Islet precursor cell (in vitro differentiated cells): ENCODE measurements at places on chromosomes 6 and 20.

- DNase-seq: no peak
Measured at GRCh38 chr6:162922563-162923166, 194.9 kb downstream of the PACRG start.

- no peak for DNase-seq
Measured at GRCh38 chr20:19376451-19377229, 164.2 kb downstream of the SLC24A3 start.

DNA sequence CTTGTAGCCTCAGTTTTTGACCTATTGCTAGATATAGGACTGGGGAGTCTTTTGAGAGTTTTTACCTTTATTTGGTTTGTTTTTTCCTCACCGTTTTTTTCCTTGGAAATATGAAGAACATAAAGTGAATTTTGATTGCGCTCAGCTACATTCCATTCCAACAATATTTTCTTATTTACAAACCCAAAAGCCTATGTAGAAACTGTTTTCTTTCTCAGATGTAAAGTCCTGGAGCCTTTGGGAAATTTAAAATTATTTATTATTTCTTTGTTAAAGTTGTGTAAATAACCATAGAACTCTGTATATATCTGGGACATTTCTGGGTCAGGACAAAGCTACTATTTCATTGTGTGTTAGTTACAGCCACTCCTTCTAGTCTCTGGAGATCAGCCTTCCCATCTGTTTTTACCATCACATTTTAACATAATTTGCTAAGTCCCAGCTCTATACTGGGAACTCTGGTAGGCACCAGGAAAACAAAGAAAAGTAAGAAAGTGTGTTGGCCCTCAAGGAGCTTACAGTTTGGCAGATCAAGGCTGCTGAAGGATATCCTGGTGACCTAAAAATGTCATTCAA, 68.8 kb downstream of the JAG1 start:
- DNase-seq: no peak

DNA sequence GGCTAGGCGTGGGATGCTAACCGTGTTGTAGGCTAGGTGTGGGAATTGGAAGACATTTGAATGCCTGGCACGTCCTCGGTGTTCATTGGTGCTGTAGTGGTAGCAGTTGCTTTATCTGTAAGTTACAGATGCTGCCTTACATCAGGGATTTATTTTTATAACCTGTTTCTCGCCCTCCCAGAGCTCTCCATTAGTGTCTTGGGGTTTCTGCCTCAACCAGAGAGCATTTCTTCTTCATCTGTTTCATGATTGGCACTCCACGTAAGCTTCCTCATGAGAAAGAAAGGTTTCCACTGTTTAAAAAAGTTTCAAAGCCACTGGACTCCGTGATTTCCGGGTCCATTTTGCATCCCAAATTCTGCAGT, 9.0 kb downstream of the IGF2R start:
- no peak for DNase-seq

DNA sequence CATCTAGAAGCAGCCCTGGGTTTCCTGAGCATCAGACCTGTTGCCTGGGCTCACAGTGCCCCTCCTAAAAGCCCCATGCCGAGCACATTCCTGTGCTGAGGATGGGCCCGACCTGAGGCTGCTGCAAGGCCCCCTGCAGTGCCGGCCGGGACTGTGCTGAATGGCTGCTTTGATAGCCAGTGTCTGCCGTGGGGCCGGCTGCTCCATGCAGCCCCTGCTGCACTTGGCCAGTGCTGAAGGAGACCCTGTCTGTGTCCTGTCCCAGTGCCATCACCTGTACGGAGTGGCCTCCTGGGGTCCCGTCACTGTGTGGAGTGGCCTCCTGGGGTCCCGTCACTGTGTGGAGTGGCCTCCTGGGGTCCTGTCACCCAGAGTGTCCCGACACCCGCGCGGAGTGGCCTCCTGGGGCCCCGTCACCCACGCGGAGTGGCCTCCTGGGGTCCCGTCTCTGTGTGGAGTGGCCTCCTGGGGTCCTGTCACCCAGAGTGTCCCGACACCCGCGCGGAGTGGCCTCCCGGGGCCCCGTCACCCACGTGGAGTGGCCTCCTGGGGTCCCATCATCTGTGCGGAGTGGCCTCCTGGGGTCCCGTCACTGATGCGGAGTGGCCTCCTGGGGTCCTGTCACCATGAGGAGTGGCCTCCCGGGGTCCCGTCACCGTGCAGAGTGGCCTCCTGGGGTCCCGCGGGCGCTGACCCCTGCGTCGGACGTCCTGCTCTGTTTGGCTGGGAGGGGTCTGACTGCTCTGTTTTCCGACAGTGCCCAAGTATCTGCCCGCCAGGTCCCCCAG, 7.0 kb downstream of the COL9A3 start:
- DNase-seq: peak; percentile 81

DNA sequence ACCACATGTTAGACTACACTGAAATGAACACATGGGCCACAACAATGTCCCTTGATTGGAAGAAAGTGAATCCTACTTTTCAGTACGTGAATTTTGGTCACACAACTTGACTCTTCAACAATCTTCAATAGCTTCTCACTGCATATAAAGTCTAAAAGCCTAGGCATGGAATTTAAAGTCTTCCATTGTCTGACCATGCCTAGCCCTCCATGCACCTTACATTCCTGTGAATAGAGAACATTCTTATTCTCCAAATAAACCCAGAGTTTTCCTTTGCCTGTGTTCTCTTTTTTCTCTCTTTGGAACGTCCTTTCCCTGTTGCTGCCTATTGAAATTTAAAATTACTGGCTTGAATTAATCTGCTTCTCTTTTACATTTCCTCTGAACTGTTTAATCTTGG, 207.5 kb downstream of the ASCC3 start:
- no peak for DNase-seq

DNA sequence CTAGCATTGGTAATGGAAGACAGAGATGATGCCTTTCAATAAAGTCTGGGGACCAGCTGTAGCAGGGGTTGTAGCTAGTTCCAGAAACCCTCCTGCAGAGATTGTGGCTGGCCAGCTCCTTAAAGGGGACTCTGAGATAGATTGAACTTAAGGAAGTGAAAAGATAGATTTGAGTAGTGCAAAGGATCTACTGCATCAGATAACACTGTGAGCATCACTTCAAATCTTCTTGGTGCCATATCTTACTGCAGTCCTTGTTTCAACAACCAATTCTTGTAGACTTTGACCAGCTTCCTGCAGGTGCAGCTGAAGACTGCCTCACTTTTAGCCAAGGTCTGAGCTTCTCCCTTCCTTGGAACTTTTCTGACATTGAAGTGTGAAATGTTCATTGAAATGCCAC, 14.8 kb upstream of the CEP162 start:
- no peak for DNase-seq
